ENCODE measurements at places on chromosomes 3 and 15. TPM values are rescaled to one million over a fixed set of nuclear protein-coding genes. Genes with fewer than 3 reads are reported as not detected.

- peaks cover 69% of the 10 kb centered on the region for H3K4me1 ChIP-seq
- peak overlapping the region; percentile 36 for H3K4me3 ChIP-seq
- no peaks in the 10 kb centered on the region for H3K27me3 ChIP-seq
- H3K27ac ChIP-seq, result peak overlapping the region; percentile 96
- no peaks in the 10 kb centered on the region for H3K36me3 ChIP-seq
These were observed 66.2 kb upstream of the UBE2E1 start for GRCh38 chr3:23739536-23739935.

DNA sequence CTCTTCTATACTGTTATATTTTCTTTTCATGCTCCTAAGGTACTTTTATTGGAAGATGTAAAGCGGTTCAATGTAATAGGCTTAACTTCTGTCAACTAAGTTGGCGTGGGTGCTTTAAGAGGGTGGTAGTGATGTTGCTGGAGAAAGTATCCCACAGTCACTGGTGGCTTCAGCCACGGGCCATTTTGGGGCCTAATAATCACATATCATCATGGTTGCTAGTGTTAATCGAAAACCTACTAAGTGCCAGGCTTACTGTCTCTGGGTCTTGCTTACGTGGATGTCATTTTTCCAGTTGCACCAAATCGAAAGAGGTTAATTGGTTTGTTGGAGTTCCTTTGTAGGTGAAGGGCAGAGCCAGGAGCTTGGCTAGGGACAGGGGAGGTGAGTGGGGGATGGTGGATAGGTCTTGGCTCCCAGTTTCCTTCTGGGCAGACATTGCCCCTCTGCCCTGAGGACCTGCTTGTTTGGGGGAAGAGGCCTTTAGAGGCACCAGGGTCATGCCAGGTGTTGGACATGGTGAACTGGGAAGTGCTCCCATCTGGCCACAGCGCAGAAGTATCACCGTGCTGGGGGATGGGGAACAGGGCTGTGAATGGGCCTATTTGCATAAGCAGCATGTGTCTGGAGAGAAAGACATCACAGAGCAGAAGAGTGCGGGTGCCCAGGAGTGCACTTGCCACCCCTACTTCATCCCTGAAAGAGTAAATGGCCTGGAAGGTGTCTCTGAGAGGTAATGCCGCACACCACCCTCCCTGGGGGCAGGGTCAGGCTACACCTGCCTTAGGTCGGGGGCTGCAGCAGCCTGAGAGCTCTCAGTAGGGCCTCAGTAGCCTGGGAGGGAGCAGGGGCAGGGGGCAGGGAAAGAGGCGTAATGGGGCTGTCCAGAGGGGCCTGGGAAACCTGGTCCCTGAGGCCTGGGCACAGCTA is 62.4 kb upstream of the POLG start:
- H3K27me3 ChIP-seq, result no peaks in the 10 kb centered on the region
- no peaks in the 10 kb centered on the region for H3K36me3 ChIP-seq
- H3K4me1 ChIP-seq, result peaks cover 6% of the 10 kb centered on the region
- H3K27ac ChIP-seq, result no peak overlapping the region
- no peak for DNase-seq
- H3K4me3 ChIP-seq, result no peak overlapping the region

The RETNLB gene
- total RNA-seq, result not detected

DNA sequence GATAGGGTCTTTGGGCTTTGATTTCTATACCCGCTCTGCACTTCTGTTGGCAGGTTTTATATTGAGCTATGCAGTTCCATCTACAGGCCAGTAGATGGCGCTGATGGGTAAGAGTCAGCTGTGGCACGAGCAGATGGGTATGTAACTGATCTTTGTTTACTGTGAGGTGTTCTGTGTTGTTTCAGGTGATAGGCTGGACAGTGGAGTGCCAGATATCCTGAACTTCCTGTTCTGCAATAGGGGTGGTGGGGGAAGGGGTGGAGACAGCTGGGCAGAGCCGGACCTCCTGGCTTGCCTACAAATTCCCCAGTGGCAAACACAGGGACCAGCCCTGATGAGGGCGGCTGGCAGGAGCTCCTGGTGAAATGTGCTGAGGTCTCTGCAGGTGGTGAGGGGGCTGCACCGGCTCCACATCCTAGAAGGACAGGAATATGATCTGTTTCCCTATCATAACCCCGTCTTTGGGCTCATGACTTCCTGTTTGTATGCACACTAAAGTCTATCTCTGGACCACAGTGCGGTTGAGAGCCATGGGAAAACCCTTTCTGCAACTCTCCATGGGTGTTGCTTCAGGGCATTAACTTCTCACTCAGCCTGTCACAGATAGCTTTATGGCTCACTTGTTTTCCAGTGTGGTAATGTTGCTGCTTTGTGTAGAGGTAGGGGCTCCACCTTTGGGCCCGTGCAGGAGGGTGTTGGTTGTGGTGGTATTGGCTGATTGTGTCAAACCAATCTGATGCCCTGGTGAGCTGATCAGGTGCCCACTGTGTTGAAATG is 13.4 kb upstream of the FAM98B start:
- peak; percentile 79 for DNase-seq
- no peaks in the 10 kb centered on the region for H3K36me3 ChIP-seq
- peaks cover 3% of the 10 kb centered on the region for H3K4me1 ChIP-seq
- peaks cover 12% of the 10 kb centered on the region for H3K27me3 ChIP-seq
- no peak overlapping the region for H3K27ac ChIP-seq
- peak overlapping the region; percentile 27 for H3K4me3 ChIP-seq

DNA sequence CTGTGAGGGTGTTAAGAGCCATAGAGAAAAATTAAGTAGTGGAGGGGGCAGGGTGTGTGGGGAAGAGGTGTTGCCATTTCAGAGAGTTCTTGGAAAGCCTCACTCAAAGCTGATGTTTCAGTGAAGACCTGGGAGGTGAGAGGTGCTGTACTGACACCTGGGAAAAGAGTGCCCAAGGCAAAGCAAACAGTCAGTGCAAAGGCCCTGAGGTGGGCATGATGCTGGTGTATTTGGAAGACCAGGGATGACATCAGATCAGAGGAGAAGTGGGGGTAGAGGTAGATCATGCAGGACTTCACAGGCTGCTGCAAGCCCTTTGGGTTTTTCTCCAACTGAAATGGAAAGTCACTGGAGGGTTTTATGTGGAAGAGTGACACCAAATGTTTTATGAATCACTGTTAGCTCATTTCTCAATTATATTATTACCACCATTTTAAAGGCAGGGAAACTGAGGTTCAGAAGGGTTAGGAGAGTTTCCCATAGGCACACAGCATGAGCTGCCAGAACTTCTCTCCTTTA is 42.8 kb upstream of the SMAD3 start:
- no peaks in the 10 kb centered on the region for H3K36me3 ChIP-seq
- peaks cover 51% of the 10 kb centered on the region for H3K4me1 ChIP-seq
- H3K27ac ChIP-seq, result no peak overlapping the region
- no peak overlapping the region for H3K4me3 ChIP-seq
- DNase-seq, result no peak

- H3K4me3 ChIP-seq, result no peak overlapping the region
- peak; percentile 70 for DNase-seq
- H3K27me3 ChIP-seq, result no peaks in the 10 kb centered on the region
- H3K27ac ChIP-seq, result no peak overlapping the region
- peaks cover 2% of the 10 kb centered on the region for H3K36me3 ChIP-seq
These were observed 74.7 kb downstream of the RASA2 start for GRCh38 chr3:141561426-141562034.

DNA sequence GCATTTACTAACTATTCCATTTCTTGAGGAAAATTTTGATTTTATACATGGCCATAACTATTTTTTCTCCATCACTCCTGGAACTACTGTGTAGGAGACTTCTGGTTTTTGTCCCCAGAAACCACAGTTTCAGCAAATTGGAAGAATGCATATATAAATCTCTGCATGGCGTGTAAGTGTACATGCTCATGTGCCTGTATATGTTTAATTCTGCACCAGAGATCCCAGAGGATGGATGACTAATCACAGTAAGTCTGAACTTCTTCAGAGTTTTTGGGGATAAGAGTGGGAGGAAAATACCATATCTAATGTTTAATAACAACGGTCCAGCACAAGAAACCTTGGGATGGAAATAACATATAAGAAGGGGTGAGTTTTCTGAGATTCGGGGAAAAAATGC is 10.9 kb upstream of the COL6A6 start:
- H3K36me3 ChIP-seq, result no peaks in the 10 kb centered on the region
- no peak overlapping the region for H3K27ac ChIP-seq
- peaks cover 75% of the 10 kb centered on the region for H3K27me3 ChIP-seq
- H3K4me3 ChIP-seq, result no peak overlapping the region
- no peaks in the 10 kb centered on the region for H3K4me1 ChIP-seq
- no peak for DNase-seq

GRCh38 chr15:82314769-82315518 is 34.3 kb downstream of the GOLGA6L10 start:
- H3K27me3 ChIP-seq, result no peaks in the 10 kb centered on the region
- H3K4me3 ChIP-seq, result no peak overlapping the region
- no peaks in the 10 kb centered on the region for H3K4me1 ChIP-seq
- H3K27ac ChIP-seq, result no peak overlapping the region
- no peak for DNase-seq

GRCh38 chr15:32908872-32909271 is 191.1 kb downstream of the GREM1 start:
- H3K4me1 ChIP-seq, result no peaks in the 10 kb centered on the region
- H3K4me3 ChIP-seq, result no peak overlapping the region
- H3K27me3 ChIP-seq, result no peaks in the 10 kb centered on the region
- no peaks in the 10 kb centered on the region for H3K36me3 ChIP-seq
- no peak overlapping the region for H3K27ac ChIP-seq
- no peak for DNase-seq

The CHST2 gene
- 6.7 TPM for total RNA-seq

DNA sequence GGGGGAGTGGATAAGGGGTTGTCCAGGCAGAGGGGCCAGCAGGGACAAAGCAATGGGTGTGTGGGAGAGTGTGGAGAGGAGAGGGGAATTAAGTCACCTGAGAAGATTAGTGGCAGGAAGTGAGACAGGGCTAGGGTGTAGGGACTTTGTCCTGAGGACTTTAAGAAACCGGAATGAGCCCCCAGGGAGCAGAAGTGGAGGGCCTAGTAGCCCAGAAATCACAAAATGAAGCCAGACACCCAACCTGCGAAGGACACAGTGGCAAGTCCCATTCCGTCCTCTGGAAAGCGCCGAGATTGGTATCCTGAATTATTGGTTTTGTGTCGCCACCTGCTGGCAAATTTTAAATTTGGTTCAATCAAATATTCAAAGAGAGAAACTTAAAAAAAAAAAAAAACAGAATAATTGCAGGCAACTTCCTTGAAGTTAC is 78.0 kb upstream of the SLC25A36 start:
- H3K4me1 ChIP-seq, result no peaks in the 10 kb centered on the region
- DNase-seq, result peak; percentile 68
- H3K27me3 ChIP-seq, result no peaks in the 10 kb centered on the region
- no peak overlapping the region for H3K4me3 ChIP-seq

DNA sequence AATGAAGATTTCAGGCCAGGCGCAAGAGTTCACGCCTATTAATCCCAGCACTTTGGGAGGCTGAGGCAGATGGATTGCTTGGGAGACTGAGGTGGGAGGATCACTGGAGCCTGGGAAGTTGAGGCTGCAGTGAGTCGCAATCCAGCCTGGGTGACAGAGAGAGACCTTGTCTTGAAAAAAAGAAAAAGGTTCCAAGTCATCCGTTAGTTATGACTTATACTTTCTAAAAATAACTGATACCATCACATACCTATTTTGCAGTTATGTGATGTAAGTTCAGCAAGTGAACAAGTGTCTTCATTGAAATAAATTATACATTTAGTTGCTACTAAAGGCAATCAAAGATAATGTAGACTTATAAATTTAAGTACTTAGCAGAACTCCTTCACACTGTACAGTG is 22.1 kb downstream of the CLPX start:
- H3K4me3 ChIP-seq, result no peak overlapping the region
- H3K4me1 ChIP-seq, result no peaks in the 10 kb centered on the region
- no peak for DNase-seq
- H3K36me3 ChIP-seq, result peaks cover 4% of the 10 kb centered on the region

GRCh38 chr3:61236556-61236955 is 14.7 kb downstream of the FHIT start:
- no peaks in the 10 kb centered on the region for H3K27me3 ChIP-seq
- no peaks in the 10 kb centered on the region for H3K4me1 ChIP-seq
- H3K27ac ChIP-seq, result no peak overlapping the region
- DNase-seq, result no peak
- no peak overlapping the region for H3K4me3 ChIP-seq
- H3K36me3 ChIP-seq, result no peaks in the 10 kb centered on the region

The AGBL1 gene
- total RNA-seq, result not detected

- H3K36me3 ChIP-seq, result 0 out of 2 replicates have a peak, but pooled peaks cover under 1% of the 10 kb centered on the region
- peak overlapping the region; percentile 42 for H3K27ac ChIP-seq
- no peaks in the 10 kb centered on the region for H3K27me3 ChIP-seq
- no peak overlapping the region for H3K4me3 ChIP-seq
These were observed 31.4 kb downstream of the NPTN start for GRCh38 chr15:73601451-73602445.

DNA sequence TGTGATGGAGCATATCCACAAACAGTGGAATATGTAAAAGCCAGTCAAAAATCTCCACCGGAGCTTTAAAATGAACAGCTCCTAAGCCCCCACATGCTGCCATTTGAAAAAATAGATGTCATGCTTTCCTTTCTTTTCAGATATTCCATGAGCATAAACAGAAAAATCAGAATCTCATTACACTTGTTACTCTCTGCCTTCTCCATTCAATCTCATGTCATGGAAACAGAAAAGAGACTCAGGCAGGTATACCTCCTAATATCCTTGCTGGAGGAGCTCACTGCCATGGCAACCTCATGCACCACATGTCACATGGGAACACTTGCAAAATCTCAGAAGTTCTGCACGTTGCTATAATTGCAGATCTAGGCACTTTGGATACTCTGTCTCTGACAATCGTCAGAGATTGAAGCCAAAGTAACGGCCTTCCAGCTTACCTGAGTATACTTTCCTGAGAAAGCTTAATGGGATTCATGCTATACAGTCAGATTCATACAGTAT is 317.0 kb upstream of the ADAMTS9 start:
- no peaks in the 10 kb centered on the region for H3K27me3 ChIP-seq
- H3K27ac ChIP-seq, result no peak overlapping the region
- H3K4me3 ChIP-seq, result no peak overlapping the region
- H3K36me3 ChIP-seq, result no peaks in the 10 kb centered on the region
- H3K4me1 ChIP-seq, result no peaks in the 10 kb centered on the region

GRCh38 chr3:82000773-82001172 is 239.3 kb upstream of the GBE1 start:
- no peak overlapping the region for H3K27ac ChIP-seq
- DNase-seq, result no peak
- no peaks in the 10 kb centered on the region for H3K27me3 ChIP-seq

GRCh38 chr15:88419830-88420229 is 47.4 kb downstream of the MRPL46 start:
- no peak overlapping the region for H3K4me3 ChIP-seq
- no peaks in the 10 kb centered on the region for H3K36me3 ChIP-seq
- no peaks in the 10 kb centered on the region for H3K4me1 ChIP-seq

GRCh38 chr3:71554649-71555048 is 28.9 kb downstream of the FOXP1 start:
- DNase-seq, result no peak
- H3K27me3 ChIP-seq, result no peaks in the 10 kb centered on the region

Data from PC-3 (cell line).